ENCODE measurements at places on chromosomes 16 and 17.

DNA sequence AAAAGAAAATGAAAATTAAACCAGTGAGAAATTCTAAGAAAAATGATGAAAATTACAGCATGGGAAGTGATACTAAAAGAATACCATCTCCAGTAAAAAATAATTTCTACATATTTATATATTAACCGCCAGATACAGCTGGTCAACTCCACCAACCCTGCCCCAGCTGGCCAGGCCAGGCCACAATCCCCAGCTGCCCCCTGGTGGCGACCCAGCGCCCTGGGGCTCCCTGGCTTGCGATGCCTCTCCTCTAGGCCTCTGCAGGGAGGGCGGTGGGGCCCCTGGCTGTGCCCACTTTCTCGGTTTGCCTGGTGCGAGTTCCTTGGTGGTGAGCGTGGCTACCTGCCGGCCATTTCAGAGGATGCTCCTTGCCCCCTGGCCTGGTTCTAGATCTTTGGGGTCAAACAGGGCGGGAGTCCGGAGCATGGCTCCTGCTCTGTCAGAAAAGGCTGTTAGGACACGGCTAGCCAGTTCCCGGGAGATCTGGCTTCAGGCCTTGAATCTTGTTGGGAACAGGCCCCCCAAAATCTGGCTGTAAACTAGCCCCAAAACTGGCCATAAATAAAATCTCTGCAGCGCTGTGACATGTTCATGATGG, 14.5 kb downstream of the GLIS2 start:
- DNase-seq = peak; percentile 77

DNA sequence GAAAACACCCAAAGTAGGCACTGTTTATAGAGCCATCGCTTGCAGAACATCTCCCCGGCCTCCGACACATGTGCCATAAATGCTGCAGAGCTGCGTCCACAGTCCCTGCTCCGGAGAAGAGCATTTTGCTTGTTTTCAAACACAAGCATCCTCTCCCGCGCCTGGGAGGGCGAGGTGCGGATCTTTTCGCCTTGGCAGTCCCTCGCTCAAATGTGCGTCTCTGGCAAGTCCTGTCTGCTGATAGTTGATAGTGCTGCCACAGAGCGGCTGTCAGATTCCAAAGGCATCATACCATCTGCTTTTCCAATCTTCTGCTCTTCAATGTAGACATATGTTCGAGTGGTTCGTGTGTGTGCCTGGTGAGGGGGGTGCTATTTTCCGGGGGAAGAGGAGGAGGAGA, 603.7 kb downstream of the MAF start:
- DNase-seq = no peak

- peak; percentile 19 for DNase-seq
Measured at GRCh38 chr17:45441526-45442310, 9.0 kb upstream of the ARHGAP27 start.

- no peak for DNase-seq
Measured at GRCh38 chr17:81556863-81557262, 4.7 kb upstream of the FAAP100 start.

DNA sequence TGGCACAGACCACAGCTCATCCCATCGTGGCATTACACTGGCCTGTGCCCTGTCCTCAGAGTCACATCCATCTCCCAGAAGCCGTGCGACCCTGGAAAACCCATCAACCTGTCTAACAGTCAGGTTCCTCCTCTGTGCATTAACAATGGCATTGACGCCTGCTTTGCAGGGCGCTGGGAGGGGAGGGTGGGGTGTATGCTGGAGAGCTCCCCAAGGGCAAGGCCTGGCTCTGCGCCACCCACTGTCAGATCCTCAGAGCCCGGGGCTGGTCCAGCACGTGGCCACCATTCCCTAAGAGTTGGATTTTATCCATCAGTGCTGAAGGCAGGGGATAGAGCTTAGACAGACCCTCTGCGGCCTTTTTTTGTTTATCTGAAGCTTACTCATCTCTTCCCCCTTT, 28.7 kb downstream of the NOS2 start:
- DNase-seq = no peak

DNA sequence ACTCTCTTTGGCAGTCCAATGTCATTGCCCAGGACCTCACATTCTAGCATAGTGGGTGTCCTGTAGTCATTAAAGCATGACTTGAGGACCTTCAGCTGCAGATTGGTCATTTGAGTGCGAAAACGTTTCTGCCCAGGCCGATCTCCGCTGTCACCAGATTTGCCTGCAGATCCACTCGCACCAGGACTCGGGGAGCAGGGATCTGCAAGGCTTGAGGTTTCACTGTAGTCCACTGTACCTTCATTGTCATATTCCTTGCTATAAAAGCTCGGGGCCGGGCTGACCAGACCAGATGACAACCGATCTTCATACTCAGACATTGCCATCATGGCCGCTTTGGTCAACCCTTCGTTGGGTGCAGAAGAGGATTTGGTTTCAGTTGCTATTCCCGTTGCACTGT, 254.2 kb downstream of the ZFHX3 start:
- no peak for DNase-seq

DNA sequence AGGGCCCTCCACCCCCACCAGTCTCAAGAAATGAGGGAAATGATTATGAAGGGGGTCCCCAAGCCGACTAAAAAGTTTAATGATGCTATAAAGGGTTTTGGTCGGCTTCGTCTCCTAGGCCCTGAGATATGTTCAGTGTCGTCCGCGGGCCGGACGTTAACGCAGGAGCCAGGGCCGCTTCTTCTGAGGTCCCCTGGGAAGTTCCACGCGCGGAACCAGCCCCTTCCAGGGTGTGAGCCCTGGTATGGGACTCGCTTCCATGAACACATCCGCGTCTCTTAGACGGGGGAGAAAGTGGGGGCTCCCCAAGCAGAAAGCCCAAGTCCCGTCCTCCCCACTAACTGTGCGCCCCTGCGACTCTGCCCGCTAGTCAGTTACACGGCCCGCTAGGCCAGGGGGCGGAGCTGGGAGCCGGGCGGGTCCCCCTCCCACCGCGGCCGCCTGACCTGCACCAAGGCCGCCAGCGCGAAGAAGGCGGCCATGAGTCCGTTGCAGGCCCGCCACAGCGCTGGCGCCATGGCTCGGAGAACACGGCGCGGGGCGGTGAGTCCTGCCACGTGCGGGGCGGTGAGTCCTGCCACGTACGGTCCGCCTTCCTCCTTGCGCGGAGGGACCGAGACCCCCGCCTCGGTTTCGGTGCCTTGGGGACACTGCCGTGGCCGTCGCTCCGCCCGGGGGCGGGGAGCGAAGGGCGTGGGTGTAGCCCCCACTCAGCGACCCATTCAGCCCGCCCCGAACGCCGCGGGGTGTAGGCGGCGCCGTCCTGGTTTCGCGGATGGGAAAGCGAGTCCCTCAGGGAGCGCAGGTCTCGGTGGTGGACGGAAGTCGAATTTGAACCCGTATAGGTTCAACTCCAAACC, at the start of gene TMEM220:
TSS of gene TMEM220 (minus strand) at position 690 of the 860 bp plus-strand sequence. CDS start at position 518, 172 bp downstream.
- DNase-seq = peak; percentile 58

DNA sequence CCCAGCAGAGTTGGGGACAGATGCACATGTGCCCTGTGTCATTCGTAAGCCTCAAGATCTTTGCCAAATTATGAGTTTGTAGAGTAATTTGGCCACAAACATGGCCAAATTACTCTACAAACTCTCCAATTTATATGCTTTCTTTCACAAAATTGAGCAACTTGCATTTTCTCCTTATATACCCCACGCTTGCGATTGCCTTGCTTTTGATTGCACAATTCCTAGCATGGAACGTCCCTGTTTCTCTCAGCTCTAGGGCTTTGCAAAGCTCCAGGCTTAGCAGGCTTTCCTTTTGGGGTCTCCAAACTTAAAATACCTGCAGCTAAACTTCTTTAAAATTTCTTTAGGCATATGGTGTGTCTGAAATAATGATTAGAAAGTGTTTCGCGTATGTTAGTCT, 28.5 kb upstream of the MAF start:
- no peak for DNase-seq

GRCh38 chr17:62816282-62816839, 8.2 kb upstream of the MARCHF10 start:
- DNase-seq = no peak

- DNase-seq = no peak
Measured at GRCh38 chr17:69575346-69575761, 160.9 kb downstream of the MAP2K6 start.

- DNase-seq = peak; percentile 75
Measured at GRCh38 chr17:2058586-2059546, 4.0 kb downstream of the HIC1 start.

GRCh38 chr16:61364990-61365389, 671.2 kb downstream of the CDH8 start:
- no peak for DNase-seq

GRCh38 chr17:7435676-7436555, 681 bp downstream of the TMEM102 start:
- peak; percentile 76 for DNase-seq

DNA sequence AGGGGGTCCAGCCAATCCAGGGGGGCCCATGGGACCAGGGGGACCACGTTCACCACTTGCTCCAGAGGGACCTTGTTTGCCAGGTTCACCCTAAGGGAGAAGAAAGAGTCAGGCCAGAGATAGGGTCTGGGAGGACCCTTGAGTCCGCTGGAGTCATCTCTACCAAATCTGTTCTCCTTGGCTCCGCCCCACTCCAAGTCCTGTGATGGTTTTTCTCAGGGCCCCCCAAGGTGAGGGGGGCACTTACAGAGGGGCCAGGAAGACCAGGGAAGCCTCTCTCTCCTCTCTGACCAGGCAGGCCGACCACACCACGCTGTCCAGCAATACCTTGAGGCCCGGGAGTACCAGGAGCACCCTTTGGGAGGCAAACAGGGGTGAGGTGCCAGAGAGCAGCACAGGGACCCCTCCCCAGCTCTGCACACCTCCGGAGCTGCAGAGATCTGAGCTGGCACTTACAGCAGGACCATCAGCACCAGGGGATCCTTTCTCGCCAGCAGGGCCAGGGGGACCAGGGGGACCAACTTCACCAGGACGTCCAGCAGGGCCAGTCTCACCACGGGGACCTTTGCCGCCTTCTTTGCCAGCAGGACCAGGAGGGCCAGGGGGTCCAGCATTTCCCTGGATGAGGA, 12.4 kb downstream of the COL1A1 start:
- no peak for DNase-seq

DNA sequence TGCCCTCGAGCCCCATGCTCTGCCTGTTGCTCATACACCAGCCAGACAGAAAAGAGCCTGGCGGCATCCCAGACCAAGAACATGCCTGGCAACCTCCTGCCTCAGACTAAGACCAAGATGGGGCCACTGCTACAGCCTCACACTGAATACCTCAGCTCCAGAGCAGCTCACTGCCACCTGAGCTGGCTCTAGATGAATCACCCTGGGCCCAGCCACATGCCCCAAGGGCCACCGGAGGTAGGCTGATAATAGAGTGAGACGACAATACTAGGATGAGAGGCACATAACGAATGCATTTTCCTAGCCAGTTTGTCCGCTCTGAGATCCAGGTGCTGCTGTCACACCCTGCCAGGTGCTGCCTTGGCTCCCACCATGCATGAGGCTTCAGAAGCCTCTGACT, 13.0 kb downstream of the PIP4K2B start:
- no peak for DNase-seq

DNA sequence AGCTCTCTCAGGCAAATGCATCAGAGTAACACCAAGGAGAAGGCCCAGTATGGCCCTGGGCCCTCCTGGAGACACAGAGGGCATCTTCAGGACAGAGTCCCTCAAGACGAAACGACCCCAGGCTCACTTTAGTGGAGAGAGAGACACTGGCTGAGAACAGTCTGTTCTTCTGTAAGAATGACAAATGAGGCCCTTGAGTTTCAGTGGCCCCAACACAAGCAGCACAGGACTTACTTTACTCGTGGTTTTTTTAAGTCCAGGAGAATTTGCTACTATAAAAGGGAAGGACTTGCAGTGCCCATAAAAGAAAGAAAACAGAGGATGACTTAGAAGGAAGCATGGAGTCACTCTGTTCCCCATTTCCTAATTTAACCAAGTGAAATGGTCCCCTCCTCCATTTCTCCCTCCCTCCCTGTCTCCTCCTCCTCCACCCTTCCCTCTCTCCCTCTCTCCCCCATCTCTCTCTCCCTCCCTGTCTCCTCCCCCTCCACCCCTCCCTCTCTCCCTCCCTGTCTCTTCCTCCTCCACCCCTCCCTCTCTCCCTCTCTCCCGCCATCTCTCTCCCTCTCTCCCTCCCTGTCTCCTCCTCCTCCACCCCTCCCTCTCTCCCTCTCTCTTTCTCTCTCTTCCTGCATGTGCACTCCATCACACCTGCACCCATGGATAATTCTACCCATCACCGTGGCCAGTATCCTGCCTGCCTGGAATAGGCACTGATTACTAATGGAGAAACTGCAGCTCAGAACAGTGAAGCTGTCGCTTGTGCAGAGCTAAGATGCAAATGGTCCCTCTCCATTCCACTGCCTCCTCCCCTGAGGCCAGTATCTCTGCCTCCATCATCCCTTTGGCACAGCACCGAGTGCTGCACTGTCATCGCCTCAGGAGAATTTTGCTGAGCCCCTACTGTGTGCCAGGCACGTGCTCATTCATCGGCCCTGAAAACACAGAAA, 47.3 kb upstream of the RBFOX3 start:
- no peak for DNase-seq

GRCh38 chr16:22621586-22622155, 111.0 kb downstream of the NPIPB5 start:
- no peak for DNase-seq

DNA sequence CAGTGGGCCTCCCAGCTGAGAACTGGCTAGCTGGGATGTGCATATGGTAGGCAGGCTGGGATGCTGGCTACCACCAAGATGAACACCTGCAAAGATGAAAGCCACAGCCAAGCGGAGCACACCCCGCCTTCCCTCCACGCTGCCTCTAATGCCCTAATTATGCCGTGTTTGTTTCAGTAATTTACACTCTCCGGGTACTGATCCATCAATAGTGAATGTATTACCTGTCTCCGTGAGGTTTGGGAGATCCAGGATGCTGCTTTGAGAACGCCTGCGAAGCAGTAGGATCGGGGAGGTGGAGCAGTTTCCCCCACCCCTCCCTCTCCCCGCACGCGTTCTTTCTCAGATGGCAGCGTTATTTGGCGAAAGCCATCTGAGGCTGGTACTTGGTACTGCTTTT, 28.9 kb upstream of the GSE1 start:
- no peak for DNase-seq

DNA sequence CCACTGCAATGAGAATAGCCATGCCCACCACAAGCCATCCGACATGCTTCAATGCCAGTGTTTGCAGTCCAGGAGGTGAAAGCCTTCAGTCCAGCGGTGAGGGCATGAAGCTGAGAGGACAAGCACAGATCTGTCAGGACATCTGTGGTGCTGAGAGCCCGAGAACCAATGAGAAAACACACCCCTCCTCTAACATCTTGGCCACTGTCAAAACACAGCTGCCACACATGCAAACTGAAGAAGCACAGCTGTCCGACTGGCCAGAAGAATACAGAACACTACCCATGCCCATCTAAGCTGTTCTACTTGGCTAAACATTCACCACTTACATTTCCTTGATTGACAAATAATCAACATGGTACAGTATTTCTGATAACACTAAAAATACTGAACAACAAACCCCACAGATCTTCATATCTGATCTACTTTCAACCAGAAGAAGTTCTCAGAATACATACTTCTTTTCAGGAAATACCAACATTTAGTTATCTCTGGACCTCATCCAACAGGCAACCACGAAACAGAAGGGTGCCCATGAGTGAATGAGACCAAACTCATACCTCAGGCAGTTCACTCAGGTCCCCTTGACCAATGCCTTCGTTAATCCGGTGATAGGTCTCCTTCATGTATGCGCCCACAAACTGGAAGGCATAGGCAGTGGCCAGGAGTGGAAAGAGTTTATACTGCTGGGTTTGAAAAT, 10.2 kb upstream of the FBF1 start:
- DNase-seq = no peak

- no peak for DNase-seq
Measured at GRCh38 chr16:13633391-13633861, 286.5 kb upstream of the ERCC4 start.
